Lung (tissue), 17 donors: ENCODE measurements at places on chromosomes 5 and 9. TPM values are rescaled to one million over a fixed set of nuclear protein-coding genes. Genes with fewer than 3 reads are reported as not detected.

DNA sequence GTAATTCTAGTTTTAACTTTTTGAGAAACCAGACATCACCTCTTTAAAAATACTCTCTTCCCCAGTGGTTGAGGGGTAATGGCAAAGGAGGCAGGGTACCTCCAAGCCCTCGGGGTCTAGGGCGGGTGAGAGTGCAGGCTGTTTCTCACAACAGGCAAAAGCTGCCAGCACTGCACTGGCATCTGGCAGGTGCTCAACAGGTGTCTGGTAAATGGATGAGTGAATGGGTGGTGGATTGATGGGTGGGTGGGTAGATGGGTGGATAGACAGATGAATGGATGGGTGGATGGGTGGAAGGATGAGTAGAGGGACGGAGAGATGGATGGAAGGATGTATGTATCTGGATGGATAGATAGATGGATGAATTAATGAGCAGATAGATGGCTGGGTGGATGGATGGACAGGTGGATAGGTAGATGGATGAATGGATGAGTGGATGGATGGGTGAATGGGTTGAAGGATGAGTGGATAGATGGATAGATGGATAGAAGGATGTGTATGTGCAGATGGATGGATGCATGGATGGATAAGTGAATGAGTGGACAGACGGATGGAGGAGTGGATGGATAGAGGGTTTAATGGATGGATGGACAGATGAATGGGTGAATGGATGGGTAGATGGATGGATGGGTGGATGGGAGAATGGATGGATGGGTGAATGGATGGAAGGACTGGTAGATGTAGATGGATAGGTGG, 84.6 kb downstream of the COL5A1 start:
- H3K27ac ChIP-seq = no peak overlapping the region
- no peaks in the 10 kb centered on the region for H3K4me1 ChIP-seq
- no peaks in the 10 kb centered on the region for H3K27me3 ChIP-seq
- no peaks in the 10 kb centered on the region for H3K36me3 ChIP-seq
- no peak for DNase-seq
- H3K4me3 ChIP-seq = no peak overlapping the region

GRCh38 chr5:136034984-136035383, 6.2 kb downstream of the TGFBI start:
- no peaks in the 10 kb centered on the region for H3K4me1 ChIP-seq
- H3K27me3 ChIP-seq = no peaks in the 10 kb centered on the region
- H3K36me3 ChIP-seq = peaks cover 2% of the 10 kb centered on the region
- H3K27ac ChIP-seq = no peak overlapping the region

GRCh38 chr9:90948156-90948555, 146.5 kb downstream of the SYK start:
- peaks cover 2% of the 10 kb centered on the region for H3K27me3 ChIP-seq
- no peak overlapping the region for H3K4me3 ChIP-seq
- H3K36me3 ChIP-seq = no peaks in the 10 kb centered on the region
- no peaks in the 10 kb centered on the region for H3K4me1 ChIP-seq
- no peak for DNase-seq

Gene ELAVL2
- polyA plus RNA-seq = 0.02 TPM

DNA sequence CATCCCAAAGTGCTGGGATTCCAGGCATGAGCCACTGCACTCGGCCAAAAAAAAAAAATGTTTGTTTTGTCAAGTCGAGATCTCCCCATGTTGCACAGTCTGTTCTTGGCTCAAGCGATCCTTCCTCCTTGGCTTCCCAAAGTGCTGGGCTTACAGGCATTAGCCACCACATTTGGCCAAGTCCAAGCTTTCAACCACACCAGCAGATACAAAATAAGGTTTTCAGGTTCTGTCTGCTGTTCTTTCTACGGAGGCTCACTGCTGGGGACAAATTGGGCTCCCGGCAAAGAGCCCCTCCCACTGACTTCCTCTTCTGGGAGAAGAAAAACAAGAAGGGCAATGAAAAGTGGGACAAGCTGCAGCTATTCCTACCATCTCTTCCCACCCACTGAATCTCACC, 37.6 kb upstream of the GGTA1 start:
- H3K36me3 ChIP-seq = no peaks in the 10 kb centered on the region
- no peak for DNase-seq
- H3K27ac ChIP-seq = no peak overlapping the region
- H3K27me3 ChIP-seq = no peaks in the 10 kb centered on the region
- no peaks in the 10 kb centered on the region for H3K4me1 ChIP-seq
- no peak overlapping the region for H3K4me3 ChIP-seq

DNA sequence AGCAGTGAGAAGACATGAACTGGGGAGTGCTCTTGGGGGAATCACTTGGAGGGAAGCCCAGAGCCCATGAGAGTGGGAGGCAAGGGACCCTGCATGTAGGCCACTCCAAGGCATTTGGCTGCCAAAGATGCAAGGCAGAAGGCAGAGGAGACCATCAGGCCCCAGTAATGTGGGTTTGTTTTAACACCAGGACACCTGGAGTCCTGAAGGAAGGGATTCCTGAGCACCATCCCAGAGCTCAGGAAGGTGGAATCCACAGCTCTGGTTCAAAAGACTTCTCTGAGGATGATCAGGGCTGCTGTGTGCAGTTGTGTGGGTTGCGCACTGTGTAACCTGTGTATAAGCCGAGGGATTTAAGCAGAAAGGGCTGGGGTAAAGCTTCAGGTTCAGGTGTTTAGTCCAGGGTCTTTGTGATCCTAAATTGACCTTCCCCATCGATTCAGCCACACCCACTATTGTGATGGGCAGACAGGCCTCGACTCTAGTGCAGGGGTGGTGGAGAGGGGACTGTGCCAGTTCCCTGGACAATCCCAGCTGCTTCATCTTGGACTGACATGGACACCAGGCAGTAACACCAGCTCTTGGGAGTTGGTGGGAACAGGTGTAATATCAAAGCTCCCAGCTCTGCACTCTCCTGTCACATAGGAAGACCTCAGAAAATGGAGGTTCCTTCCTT, 11.0 kb downstream of the B4GALT7 start:
- H3K4me3 ChIP-seq = no peak overlapping the region
- no peak for DNase-seq
- H3K4me1 ChIP-seq = no peaks in the 10 kb centered on the region
- H3K36me3 ChIP-seq = peaks cover 11% of the 10 kb centered on the region

- peaks cover 9% of the 10 kb centered on the region for H3K4me1 ChIP-seq
- no peak overlapping the region for H3K4me3 ChIP-seq
- no peak for DNase-seq
- H3K36me3 ChIP-seq = no peaks in the 10 kb centered on the region
Observed at GRCh38 chr5:167916261-167916691, 375.2 kb upstream of the WWC1 start.

Gene GDA
- 1.5 TPM for polyA plus RNA-seq

DNA sequence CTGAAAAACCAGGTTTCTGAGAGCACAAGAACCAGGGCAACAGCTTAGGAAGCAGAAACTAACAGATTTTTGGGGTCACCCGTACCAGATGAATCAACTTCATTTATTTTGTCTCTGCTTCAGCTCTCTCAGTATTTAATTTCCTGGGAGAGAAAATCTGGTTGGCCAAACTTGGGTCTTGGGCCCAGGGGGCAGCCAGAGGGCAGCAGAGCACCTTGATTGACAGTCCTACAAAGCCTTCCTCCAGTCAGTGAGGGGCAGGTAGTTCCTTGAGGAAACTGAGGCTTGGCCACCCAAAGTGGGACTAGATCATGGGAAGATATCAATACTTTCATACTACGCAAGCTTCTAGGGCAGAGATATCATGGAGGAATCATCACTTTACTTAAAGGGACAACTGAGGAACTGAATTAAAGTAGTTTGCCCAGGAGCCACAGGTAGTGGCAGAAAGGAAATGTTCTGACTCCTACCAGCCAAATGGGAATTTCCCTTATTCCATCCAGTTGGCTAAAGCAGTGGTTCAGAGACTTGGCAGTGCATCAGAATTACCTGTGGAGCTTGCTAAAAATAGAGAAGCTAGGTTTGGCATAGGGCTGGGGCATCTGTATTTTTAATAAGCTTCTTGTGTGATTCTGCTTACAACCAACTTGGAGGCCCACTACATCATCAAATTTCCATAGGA, 21.5 kb upstream of the ARHGAP26 start:
- no peaks in the 10 kb centered on the region for H3K4me1 ChIP-seq
- no peak overlapping the region for H3K27ac ChIP-seq
- no peaks in the 10 kb centered on the region for H3K36me3 ChIP-seq
- no peak overlapping the region for H3K4me3 ChIP-seq
- no peak for DNase-seq

DNA sequence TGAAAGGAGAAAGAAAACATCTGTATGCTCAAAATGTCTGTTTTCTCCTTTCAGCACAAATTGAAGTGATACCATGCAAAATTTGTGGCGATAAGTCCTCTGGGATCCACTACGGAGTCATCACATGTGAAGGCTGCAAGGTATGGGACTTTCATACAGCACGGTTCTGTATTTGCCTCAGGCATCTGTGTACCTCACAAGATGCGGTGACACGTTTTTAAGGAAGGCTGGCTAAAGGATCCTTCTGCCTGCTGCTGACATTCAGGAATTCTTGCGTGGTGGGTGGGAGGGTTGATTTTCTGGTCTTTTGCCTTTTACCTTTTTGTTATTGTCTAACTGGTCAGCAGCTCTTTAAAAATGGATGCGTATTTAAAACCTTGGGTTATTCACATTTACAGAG, 133.1 kb downstream of the RORB start:
- DNase-seq = no peak
- no peaks in the 10 kb centered on the region for H3K4me1 ChIP-seq
- H3K4me3 ChIP-seq = no peak overlapping the region

DNA sequence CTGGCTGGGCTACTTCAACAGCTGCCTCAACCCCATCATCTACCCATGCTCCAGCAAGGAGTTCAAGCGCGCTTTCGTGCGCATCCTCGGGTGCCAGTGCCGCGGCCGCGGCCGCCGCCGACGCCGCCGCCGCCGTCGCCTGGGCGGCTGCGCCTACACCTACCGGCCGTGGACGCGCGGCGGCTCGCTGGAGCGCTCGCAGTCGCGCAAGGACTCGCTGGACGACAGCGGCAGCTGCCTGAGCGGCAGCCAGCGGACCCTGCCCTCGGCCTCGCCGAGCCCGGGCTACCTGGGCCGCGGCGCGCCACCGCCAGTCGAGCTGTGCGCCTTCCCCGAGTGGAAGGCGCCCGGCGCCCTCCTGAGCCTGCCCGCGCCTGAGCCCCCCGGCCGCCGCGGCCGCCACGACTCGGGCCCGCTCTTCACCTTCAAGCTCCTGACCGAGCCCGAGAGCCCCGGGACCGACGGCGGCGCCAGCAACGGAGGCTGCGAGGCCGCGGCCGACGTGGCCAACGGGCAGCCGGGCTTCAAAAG, 36.9 kb upstream of the TTC1 start:
- no peak overlapping the region for H3K27ac ChIP-seq
- H3K4me3 ChIP-seq = peak overlapping the region; percentile 19
- H3K36me3 ChIP-seq = no peaks in the 10 kb centered on the region
- H3K4me1 ChIP-seq = no peaks in the 10 kb centered on the region
- no peak for DNase-seq

- no peaks in the 10 kb centered on the region for H3K27me3 ChIP-seq
- H3K4me1 ChIP-seq = no peaks in the 10 kb centered on the region
- H3K27ac ChIP-seq = no peak overlapping the region
- no peak for DNase-seq
- no peaks in the 10 kb centered on the region for H3K36me3 ChIP-seq
Observed at GRCh38 chr5:19853616-19854240, 134.3 kb downstream of the CDH18 start.

Gene SLC44A1
- polyA plus RNA-seq = 18.6 TPM

Gene KCNMB1
- polyA plus RNA-seq = 2.5 TPM

DNA sequence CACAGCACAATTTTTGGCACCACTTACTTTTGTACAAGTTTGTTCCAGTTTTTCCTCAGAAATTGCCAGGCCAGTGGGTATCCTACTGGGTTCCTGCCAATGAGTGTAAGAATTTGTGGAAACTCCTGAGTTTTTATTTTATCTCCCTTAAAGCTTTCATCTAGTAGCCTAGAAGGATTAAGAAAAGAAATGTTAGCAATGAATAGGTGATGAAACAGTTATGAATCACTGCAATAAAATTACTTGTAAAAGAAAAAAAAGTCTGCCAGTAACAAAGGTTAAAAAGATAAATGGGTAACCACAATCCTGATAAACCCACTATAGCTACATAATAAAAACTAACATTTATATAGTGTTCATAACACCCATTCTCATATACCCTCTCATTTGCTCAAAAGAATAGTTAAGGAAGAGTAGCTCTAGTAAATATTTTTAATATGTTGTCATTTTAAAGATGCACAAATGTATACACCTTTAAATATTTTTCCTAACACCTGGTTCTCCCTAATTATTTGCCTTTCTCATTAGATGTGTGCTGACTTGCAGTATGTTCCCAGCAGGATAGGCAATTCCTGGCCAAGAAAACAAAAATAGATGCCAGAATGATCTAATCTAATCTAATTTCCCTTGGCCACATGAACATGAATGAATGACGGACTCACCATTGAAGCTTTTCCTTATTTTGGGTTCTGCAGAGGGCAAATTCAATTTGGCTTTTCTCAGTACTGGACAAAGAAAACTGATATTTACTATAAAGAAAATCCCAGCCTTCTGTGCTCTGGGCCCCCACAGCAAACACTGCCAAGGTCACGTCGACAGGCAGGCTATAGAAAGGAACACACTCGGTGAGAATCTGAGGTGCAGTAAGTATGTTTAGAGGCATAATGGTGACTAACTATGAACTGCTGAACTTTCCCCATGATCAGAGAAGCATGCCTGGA, 26.4 kb downstream of the ERAP1 start:
- no peak overlapping the region for H3K4me3 ChIP-seq
- peaks cover 21% of the 10 kb centered on the region for H3K36me3 ChIP-seq
- no peak overlapping the region for H3K27ac ChIP-seq
- DNase-seq = no peak

- no peak overlapping the region for H3K27ac ChIP-seq
- H3K4me1 ChIP-seq = no peaks in the 10 kb centered on the region
- no peaks in the 10 kb centered on the region for H3K36me3 ChIP-seq
- DNase-seq = peak; percentile 44
Observed at GRCh38 chr9:107118863-107119624, 164.0 kb upstream of the RAD23B start.

- H3K4me1 ChIP-seq = no peaks in the 10 kb centered on the region
- H3K27me3 ChIP-seq = no peaks in the 10 kb centered on the region
- H3K27ac ChIP-seq = no peak overlapping the region
- DNase-seq = no peak
Observed at GRCh38 chr9:82021198-82021597, 32.6 kb downstream of the SPATA31D1 start.

Gene LCN10
- polyA plus RNA-seq = 6.4 TPM

- H3K4me3 ChIP-seq = no peak overlapping the region
- no peak for DNase-seq
- no peaks in the 10 kb centered on the region for H3K27me3 ChIP-seq
Observed at GRCh38 chr5:147490989-147491388, 18.9 kb downstream of the DPYSL3 start.

DNA sequence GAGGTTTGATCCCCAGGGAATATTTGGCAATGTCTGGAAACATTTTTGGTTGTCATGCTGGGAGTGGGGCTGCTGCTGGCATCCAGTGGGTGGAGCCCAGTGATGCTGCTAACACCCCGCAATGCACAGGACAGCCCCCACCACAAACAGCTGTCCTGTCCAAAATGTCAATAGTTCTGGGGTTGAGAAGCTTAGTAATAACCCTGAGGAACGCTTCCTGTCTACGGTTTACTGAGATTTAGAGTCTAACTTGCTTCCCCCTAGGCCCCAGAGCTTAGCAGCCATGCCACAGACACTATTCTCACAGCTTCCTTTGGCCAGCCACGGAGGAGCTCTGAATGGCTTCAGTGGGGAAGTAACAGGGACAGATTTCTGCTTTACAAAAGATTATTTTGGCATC, 66.5 kb downstream of the MSX2 start:
- no peak overlapping the region for H3K27ac ChIP-seq
- DNase-seq = no peak
- no peaks in the 10 kb centered on the region for H3K4me1 ChIP-seq

Gene IGFBPL1
- 0.24 TPM for polyA plus RNA-seq
